ENCODE measurements at places on chromosomes 2 and 18.

DNA sequence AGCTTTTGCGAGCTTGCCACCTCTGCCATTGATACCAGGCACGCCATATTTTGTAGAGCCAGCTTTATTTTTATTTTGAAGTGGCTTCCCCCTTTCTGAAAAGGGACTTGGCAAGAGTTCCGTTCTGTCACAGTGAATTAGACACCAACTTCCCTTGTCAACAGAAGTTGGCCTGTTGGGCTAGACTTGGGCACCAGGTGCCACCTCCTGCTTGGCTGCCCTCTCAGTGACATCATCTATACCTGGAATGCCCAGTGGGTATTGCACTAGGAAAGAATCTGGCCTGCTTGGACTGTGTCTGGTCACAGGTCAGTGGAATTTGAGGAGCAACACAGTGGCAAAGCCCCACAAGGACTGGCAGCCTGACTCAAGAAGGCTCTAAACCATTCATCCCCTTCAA is 101.0 kb downstream of the BCL2L11 start:
- DNase-seq = no peak

GRCh38 chr2:120403676-120404075 is 57.7 kb downstream of the INHBB start:
- DNase-seq = no peak

- DNase-seq = no peak
Measured at GRCh38 chr18:35782926-35783325, 189.6 kb upstream of the RMP24 start.

- DNase-seq = no peak
Measured at GRCh38 chr2:73906847-73907505, 14.2 kb downstream of the ACTG2 start.

GRCh38 chr18:41745166-41746049 is 209.6 kb upstream of the PIK3C3 start:
- DNase-seq = no peak

DNA sequence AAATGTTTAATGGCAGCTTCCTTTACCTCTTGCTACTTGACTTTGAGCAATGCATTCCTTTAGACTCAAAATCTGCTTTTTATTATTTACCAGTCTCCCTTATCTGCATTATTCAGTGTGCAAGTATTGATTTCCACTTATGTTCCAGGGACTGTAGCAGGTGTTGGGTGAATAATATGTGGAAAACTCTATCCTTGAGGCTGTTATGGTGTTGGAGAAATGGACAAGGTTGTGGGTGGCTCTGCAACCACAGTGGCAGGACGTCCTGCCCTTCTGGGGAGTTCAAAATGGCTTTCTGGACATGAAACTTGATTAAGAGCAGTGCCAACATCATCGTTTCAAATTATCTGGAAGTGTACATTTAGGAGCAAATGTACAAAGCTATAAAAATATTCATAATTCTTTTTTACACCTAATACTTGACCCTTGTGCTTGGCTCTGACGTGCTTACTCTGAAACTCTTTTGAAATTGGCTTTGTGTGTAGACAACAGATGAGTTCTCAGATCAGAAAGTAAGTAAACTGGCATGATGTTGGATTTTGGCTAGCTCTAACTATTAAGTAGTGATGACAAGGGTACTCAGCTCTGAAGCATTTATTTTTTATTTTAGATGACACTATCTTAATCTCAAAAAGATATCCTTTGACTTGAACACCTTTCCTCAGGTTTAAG is 766.2 kb downstream of the DPP10 start:
- DNase-seq = no peak
